Central memory CD8-positive, alpha-beta T cell (primary cell): ENCODE measurements at places on chromosomes 3 and 15.

GRCh38 chr3:128198313-128198712 lies 45.0 kb downstream of the EEFSEC start:
- no peaks in the 10 kb centered on the region for H3K36me3 ChIP-seq
- H3K27ac ChIP-seq, result no peak overlapping the region
- H3K4me3 ChIP-seq, result no peak overlapping the region
- DNase-seq, result no peak
- no peaks in the 10 kb centered on the region for H3K27me3 ChIP-seq

GRCh38 chr3:149717391-149718056 lies 34.8 kb downstream of the COMMD2 start:
- H3K4me3 ChIP-seq, result no peak overlapping the region
- H3K27me3 ChIP-seq, result no peaks in the 10 kb centered on the region
- no peaks in the 10 kb centered on the region for H3K4me1 ChIP-seq

- H3K4me1 ChIP-seq, result peaks cover 8% of the 10 kb centered on the region
- H3K27me3 ChIP-seq, result no peaks in the 10 kb centered on the region
These were observed 41.4 kb upstream of the CCDC80 start for GRCh38 chr3:112682361-112682760.

GRCh38 chr15:54064365-54064764 lies 86.1 kb downstream of the UNC13C start:
- no peaks in the 10 kb centered on the region for H3K36me3 ChIP-seq
- no peak overlapping the region for H3K27ac ChIP-seq
- no peaks in the 10 kb centered on the region for H3K4me1 ChIP-seq
- DNase-seq, result no peak
